ENCODE measurements at places on chromosomes 11 and 22. TPM values are rescaled to one million over a fixed set of nuclear protein-coding genes. Genes with fewer than 3 reads are reported as not detected.

Gene OR2AG2
- 0.16 TPM for total RNA-seq

Gene SMC1B
- total RNA-seq = not detected

Gene PATE4
- not detected for total RNA-seq

Gene CENATAC
- 18.2 TPM for total RNA-seq

Gene DBX1
- not detected for total RNA-seq

Gene RASD2
- 0.95 TPM for total RNA-seq

Gene MS4A1
- not detected for total RNA-seq

Gene POTEH
- total RNA-seq = not detected

Gene POU2AF3
- 0.26 TPM for total RNA-seq

Gene ZNF214
- 19.6 TPM for total RNA-seq

Gene ANO1
- total RNA-seq = 0.09 TPM

Gene TMEM191B
- not detected for total RNA-seq

Gene CCDC83
- not detected for total RNA-seq

Gene ART1
- not detected for total RNA-seq

Gene NXPE4
- total RNA-seq = not detected

Gene E2F8
- total RNA-seq = not detected

Gene DDX25
- under 0.01 TPM for total RNA-seq

Gene OR8D4
- total RNA-seq = not detected

Gene C11orf97
- not detected for total RNA-seq

Gene MPEG1
- not detected for total RNA-seq

Gene NXPE1
- total RNA-seq = not detected

Gene FGF19
- not detected for total RNA-seq

Gene TUB
- 7.6 TPM for total RNA-seq

Gene MPZL2
- total RNA-seq = under 0.01 TPM

Gene OR51A4
- total RNA-seq = not detected

Gene HEPN1
- total RNA-seq = not detected

Gene DCHS1
- 13.7 TPM for total RNA-seq

Gene CLMP
- total RNA-seq = 139 TPM

Gene AIFM3
- 1.4 TPM for total RNA-seq

Gene TH
- total RNA-seq = not detected

Gene GALR3
- total RNA-seq = not detected

Gene CRYBA4
- not detected for total RNA-seq

Gene SLC22A6
- not detected for total RNA-seq

Gene TBX10
- total RNA-seq = not detected

Gene NTM
- 3.1 TPM for total RNA-seq

Gene YPEL4
- total RNA-seq = 2.2 TPM

Gene MS4A6A
- not detected for total RNA-seq

Gene GGTLC2
- not detected for total RNA-seq

Gene GSTT2
- total RNA-seq = 0.34 TPM

Gene TTLL12
- total RNA-seq = 11.5 TPM

Data from bronchial smooth muscle cell (primary cell).